CD4-positive, alpha-beta T cell treated with Interleukin-15 for 1 hour (primary cell): ENCODE measurements at places on chromosomes 1 and 21.

DNA sequence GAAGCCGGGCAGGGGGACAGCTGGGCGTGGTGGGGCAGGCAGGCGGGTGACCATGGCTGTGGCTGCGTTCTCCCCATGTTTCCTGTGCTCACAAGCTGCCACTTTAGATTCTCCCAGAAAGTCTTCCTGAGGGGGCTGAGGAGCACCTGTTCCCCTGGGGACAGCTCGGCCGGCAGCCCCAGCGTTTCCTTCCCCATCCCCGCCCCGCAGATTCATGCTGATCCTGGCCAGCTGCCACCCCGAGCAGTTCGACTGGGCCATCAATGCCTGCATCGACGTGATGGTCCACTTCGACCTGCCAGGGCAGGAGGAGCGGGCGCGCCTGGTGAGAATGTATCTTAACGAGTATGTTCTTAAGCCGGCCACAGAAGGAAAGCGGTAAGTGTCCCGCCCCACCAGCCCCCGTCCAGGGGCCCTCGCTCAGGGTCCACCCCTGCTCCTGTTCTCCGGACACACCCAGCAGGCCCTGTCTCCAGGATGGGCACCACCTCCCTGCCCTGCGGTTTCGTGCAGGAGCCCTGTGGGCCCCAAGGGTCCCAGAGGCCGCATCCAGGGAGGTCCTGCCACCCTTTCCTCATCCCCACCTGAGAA lies 10.9 kb upstream of the ATAD3B start:
- no peak for DNase-seq

GRCh38 chr1:116574581-116575291 lies 3.9 kb upstream of the CD58 start:
- peak; percentile 65 for DNase-seq

DNA sequence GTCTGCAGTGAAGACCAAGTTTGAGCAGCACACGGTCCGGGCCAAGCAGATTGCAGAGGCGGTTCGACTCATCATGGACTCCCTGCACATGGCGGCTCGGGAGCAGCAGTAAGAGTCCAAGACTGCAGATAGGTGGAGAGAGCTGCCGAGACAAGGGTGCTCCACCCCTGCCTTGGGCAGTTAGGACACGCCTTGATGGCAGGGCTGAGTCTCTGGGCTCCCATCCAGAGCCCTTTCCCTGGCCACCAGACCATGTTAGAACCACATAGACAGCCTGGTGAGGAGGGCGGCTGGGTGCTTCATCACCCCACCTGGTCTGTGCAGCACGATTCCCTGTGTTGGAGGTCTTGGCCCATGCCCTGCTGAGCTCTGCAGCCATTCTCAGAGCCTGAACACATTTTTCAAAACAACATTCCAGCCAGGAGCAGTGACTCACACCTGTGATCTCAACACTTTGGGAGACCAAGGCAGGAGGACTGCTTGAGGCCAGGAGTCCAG lies 17.3 kb upstream of the MIIP start:
- DNase-seq, result no peak

DNA sequence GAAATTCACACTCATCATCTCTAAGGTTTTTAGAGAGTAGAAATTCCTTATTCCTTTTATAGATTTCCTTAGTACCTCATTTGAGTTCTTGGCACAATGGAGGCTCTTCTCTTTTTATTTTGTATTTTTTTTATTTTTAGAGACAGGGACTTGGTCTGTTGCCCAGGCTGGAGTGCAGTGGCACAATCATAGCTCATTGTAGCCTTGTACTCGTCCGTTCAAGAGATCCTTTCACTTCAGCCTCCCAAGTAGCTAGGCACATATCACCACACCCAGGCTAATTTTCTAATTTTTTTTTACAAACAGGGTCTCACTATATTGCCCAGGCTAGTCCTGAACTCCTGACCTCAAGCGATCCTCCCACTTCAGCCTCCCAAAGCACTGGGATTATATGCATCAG lies 29.6 kb downstream of the RGL1 start:
- DNase-seq, result no peak
